ENCODE measurements at places on chromosomes 1 and 21.

GRCh38 chr1:25581764-25582163 lies 34.8 kb upstream of the MAN1C1 start:
- DNase-seq: no peak

- no peak for DNase-seq
Observed at GRCh38 chr1:86687595-86687994, 16.8 kb upstream of the SH3GLB1 start.

GRCh38 chr1:201020721-201021629 lies 2.5 kb downstream of the KIF21B start:
- peak; percentile 65 for DNase-seq

- no peak for DNase-seq
Observed at GRCh38 chr1:157289424-157290105, 151.4 kb upstream of the ETV3 start.

DNA sequence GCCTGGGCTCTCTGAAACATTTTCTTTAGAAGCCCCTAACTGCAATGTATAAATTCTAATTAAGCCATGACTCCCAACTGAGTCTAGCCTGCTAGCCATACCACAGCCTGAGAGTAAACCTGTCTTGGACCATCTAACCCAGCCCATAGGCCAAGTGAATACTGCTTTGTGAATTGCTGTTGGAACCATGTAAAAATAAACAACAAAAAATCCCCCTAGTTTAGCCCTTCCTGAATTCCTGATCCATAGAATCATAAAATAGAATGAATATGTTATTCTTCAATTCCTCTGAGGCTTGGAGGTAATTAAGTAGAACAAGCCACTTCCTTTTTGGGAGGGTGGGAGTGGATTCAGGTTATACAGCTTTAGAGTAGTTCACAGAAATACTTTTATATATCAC lies 1496.4 kb downstream of the MRPL39 start:
- no peak for DNase-seq

DNA sequence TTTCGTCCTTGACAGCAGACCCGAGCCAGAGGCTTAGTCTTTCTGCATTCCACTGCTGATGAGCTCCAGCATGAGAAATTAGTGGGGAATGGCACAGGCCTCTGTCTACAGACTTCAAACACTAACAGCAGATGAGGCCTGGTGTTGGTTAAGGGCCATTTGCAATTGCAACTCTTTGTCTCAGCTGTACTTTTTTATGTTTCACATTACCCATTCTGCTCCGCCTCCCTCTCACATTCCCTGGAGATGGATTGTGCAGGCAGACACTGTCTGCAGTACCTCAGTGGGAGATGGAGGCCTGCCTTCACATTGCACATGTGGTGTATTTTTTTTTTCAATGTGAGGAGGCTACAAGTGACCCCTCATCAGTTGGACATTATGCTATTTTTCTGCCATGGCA lies 370.2 kb downstream of the DUSP10 start:
- no peak for DNase-seq

GRCh38 chr1:245877976-245878375 lies 629.1 kb downstream of the SMYD3 start:
- no peak for DNase-seq

GRCh38 chr1:177439301-177439700 lies 268.5 kb downstream of the BRINP2 start:
- DNase-seq: no peak

- no peak for DNase-seq
Observed at GRCh38 chr1:118716775-118717174, 271.4 kb downstream of the TBX15 start.

- DNase-seq: no peak
Observed at GRCh38 chr1:227094249-227094966, 154.3 kb downstream of the COQ8A start.

DNA sequence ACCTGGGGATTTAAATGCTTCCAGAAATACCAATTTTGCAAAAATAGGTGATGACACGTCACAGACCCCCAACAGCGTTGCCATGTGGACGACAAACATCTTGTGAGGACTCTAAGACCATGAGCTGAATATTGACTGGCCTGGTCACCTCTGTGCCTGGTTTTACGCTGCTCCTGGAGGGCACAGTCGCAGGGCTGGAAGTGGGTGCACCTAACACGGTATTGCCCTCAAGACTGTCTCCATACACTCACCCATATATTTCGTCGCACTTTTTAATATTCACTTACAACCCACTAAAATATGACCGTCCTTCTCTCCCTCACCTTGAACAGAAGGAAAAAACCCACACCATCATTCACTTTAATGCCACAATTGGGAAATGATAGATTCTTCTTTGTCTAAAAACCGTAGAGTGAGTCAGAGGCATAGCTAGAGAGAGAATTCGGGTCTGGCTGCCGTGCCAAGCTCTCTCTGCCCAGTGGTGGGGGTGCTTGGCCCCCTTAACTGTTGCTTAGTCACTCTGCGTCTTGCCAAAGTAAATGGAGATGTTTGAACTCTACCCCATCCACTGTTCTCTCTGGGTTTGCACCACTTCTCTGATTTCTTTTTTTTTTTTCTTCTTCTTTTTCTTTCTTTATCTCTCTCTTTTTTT lies 40.8 kb upstream of the UTS2 start:
- DNase-seq: no peak

DNA sequence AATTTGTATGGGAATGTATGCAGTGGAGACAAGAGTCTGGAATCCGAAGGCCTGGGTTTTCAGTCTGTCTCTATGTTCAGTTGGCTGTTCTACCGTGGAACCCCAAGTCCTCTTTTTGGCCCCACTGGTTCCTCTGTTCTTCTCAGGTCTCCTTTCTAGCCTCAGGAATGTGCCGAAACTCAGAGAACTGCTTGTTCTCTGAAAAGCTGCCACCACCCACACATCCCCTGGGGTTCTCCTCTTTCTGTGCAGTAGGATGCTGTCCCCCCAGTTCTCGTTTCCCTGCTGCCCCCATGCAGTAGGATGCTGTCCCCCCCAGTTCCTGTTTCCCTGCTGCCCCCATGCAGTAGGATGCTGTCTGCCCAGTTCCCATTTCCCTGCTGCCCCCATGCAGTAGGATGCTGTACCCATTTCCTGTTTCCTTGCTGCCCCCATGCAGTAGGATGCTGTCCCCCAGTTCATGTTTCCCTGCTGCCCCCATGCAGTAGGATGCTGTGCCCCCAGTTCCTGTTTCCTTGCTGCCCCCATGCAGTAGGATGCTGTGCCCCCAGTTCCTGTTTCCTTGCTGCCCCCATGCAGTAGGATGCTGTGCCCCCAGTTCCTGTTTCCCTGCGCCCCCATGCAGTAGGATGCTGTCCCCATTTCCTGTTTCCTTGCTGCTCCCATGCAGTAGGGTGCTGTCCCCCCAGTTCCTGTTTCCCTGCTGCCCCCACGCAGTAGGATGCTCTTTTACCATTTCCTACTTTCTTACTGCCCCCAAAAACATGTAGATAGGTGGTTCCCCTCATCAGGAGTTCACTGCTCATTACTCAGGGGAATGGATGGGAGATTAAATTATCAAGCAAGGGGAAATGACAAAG lies 35.3 kb downstream of the OPTC start:
- no peak for DNase-seq

DNA sequence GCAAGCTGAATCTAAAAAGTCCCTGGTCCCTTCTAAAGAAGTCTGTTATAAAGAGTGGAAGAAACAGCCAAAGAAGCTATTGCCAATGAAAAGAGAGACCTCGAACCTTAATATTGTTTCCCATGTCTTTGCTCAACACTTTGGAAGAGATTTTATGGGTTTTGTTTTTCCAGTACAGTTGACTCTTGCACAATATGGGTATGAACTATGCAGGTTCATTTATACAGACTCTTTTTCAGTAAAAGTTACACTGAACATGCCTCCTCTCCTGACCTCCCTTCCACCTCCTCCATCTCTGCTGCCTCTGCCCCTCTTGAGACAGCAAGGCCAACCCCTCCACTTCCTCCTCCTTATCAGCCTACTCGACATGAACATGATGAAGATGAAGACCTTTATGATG lies 332.5 kb downstream of the SETD4 start:
- DNase-seq: no peak

GRCh38 chr1:43307458-43308158 lies 6.8 kb downstream of the TIE1 start:
- no peak for DNase-seq

GRCh38 chr1:178818416-178818815 lies 52.5 kb downstream of the ANGPTL1 start:
- DNase-seq: no peak

Data from WTC11 (cell line).